NCI-H187 (cell line): ENCODE measurements at places on chromosomes 4 and X.

DNA sequence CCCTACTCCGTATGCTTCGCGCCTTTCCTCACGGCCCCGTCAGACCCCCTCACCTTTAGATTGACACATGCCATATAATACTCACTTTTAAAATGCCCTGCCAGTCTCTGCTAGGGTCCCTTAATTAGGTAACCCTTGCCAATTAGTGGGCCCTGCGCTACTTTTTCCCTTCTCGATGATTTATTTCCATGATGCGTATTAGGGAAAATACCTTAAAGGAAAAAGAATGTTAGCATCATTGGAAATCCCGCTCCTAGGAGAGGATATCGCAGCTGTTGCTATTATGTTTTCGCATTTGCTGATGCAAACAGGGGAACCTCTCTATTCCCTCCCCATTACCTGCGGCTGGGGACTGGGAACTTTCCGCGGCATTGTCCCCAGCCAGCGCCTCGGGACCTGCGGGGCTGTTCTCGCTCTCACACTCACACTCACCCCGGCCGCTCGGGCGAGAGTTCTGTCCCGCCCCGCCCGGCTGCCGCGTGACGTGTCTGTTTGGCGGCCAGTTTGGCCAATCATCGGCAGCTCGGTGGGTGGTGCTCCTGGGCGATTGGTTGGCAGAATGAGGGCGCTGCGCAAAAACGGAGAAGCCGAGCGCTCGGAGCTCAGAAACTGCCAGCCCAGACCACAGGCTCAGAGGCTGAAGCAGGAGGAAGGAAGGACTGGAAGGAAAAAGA is at the start of gene PCDH10:
Gene PCDH10, plus strand, starts transcription at position 605 of the 674 bp plus-strand sequence. CDS start 847 bp downstream, outside the sequence.
- no peak for DNase-seq

DNA sequence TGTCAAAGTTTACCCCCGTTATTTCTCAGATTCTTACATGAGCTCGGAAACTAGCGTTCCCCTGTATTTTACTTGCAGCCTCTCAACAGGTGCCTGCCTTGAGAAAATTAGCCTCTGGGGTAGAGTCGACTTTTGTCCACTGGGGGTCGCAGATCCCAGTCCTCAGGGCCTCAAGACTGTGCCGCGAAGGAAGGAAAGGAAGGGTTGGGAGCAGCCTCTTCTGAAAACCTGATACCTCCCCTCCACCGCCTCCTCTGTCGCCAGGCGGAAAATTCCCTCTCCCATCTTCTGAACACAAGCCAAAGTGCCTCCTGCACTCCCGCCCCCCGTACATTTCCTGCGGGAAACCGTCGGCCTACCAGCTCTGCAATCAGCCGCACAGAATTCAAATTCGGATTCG is 44.4 kb upstream of the TMSB15B start:
- peak; percentile 65 for DNase-seq

GRCh38 chr4:95732061-95732460 is 107.8 kb upstream of the PDHA2 start:
- no peak for DNase-seq

- DNase-seq = no peak
These were observed 40.4 kb downstream of the MCUB start for GRCh38 chr4:109600431-109600830.

GRCh38 chrX:68880846-68881552 is 52.2 kb downstream of the EFNB1 start:
- DNase-seq = no peak
